AG09309 (cell line): ENCODE measurements at places on chromosomes 2 and 18.

- DNase-seq, result no peak
Measured at GRCh38 chr2:32043561-32043960, 4.0 kb upstream of the DPY30 start.

GRCh38 chr2:209601497-209601896 lies 170.1 kb upstream of the UNC80 start:
- no peak for DNase-seq

GRCh38 chr2:136358576-136358975 lies 240.6 kb upstream of the CXCR4 start:
- DNase-seq, result no peak

DNA sequence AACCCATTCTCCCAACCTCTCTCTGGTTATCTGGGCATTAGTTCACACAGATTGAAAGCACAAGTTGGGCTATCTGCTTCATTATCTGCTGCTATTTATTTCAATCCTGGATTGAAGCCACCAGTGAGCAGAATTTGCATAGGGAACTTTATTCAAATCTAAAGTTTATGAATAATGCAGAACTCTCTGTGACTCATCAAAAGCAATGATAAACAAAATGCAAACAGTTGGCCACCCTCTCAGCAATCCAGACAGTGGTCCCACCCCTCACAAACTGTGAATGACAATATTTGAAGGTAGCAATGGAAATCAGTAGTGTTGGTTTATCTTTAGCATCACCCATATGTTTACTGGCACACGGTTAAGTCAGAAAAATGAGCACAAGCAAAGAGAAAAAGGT lies 106.8 kb upstream of the TMEM178A start:
- DNase-seq, result no peak

DNA sequence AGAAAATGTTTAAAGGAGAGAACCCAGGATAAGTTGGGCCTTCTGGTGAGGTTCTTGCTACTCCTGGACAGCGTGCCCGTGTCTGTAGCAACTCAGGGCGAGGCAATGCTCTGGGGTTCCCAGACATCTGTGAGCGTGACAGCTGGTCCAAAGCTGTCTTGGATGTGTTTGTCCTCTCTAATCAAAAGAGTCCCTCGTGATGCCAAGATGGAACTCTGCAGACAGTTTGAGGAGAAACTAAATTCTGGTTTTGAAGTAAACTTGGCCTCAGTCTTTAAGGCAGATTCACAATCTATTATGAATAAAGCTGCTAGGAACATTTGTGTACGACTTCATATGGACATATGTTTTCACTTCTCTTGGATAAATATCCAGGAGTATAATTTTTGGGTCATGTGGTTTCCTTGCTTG lies 47.3 kb downstream of the TMEM17 start:
- DNase-seq, result no peak

GRCh38 chr2:195001924-195002323 lies 655.1 kb upstream of the SLC39A10 start:
- no peak for DNase-seq
